Renal cortical epithelial cell (primary cell): ENCODE measurements at places on chromosomes 1 and 21. TPM values are rescaled to one million over a fixed set of nuclear protein-coding genes. Genes with fewer than 3 reads are reported as not detected.

GRCh38 chr21:31725202-31725839 lies 6.6 kb downstream of the SCAF4 start:
- no peak for DNase-seq

GRCh38 chr1:212595787-212596714 lies 12.5 kb upstream of the ATF3 start:
- DNase-seq: peak; percentile 100

- DNase-seq: no peak
Observed at GRCh38 chr21:36431252-36431651, 46.1 kb downstream of the CHAF1B start.

DNA sequence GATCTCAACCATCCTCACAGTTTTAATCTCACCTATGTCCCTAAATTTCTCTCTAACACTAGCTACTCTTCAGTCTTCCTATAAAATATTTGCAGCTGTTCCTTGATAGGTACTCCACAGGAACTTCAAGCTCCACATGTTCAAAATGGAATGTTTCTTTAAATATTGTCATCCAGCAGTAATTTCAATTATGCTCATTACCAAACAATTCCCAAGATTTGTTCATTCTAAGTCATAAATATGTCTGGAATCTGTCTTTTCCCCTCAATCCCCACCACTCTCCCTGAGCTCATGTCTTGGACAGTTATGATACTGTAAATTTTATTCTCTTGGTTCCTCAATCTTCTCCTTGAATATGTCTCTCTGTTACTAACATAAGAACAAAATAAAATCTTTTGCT lies 214.4 kb downstream of the NRIP1 start:
- DNase-seq: no peak

GRCh38 chr21:46017148-46017547 lies 35.6 kb downstream of the COL6A1 start:
- DNase-seq: peak; percentile 25

GRCh38 chr1:99537886-99538617 lies 107.9 kb upstream of the PALMD start:
- peak; percentile 77 for DNase-seq

DNA sequence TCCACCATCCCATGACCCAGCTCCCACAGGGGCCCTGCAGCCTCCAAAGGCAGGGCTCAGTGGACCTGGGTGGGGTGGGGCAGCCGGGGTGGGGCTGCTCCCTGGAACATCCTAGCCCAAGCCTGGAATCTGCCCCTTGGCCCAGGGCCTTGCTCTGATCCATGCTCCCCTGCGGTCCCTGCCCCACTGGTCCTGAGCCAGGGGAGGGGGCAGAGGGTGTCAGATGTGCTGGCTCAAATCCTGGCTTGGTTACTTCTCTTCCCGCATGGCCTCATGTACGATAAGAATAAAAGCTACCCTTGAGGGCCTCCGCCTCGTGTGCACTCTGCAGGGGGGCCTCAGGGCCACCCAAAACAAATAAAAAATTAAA lies 819 bp downstream of the SLC25A34 start:
- DNase-seq: no peak

DNA sequence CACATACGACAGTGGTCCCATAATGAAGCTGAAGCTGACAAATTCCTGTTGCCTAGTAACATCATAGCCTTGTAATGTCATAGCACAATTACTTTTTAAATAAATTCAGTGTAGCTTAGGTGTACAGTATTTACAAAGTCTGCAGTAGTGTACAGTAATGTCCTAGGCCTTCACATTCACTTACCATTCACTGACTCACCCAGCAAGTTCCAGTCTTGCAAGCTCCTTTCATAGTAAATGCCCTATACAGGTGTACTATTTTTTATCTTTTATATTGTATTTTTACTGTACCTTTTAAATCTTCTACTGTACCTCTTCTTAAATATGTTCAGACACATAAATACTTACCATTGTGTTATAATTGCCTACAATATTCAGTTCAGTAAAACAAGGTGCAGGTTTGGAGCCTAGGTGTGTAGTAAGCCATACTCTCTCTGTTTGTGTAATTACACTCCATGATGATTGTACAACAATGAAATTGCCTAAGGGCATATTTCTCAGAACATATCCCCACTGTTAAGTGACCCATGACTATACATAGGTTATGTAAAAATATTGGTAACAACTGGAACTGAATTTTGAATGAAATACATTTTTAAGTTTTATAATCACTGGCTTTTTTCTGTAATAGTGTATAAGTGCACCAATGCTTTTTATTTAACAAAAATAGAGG lies 33.5 kb upstream of the ADAM30 start:
- DNase-seq: peak; percentile 11

GRCh38 chr1:19033515-19033839 lies 77.0 kb upstream of the IFFO2 start:
- DNase-seq: no peak

- DNase-seq: peak; percentile 16
Observed at GRCh38 chr1:7646981-7647901, 123.9 kb upstream of the VAMP3 start.

DNA sequence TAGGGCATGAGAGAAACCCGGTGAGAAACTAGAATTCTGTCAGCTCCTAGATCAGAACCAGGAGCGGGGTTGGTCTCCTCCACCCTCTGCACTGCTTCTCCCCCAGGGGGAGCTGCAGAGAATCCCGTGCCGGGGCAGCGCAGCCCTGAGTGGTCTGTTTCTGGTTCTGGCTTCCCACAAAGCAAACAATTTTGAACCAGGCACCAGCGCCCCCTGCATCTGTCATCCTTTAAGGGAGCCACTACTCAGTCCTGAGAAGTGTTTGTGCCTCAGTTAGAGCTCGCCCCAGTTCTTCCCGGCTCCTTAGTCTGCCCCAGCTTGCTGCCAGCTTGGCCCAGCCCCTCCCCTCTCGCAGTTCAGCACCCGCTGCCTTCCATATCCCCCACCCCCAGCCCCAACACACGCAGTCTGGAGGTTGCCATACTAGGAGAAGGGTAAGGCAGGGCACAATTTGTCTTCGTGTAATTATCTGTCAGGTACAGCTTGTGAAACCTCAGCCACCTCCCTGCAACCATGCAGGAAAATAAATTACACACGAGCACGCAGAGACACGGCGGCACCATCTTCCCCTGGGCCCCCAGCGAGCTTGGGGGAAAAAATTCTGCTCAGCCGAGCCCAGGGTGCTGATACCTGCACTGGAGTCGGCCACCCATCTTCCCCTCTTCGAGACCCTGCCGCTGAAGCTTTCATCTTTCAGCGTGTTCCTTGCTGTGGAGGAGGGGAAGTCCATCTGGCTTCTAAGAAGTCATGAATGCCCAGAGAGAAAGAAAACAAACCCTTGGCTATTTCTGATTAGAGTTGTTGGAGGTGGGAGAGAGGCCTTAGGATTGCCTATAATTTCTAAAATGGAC lies 62.6 kb upstream of the CD1D start:
- DNase-seq: no peak

- no peak for DNase-seq
Observed at GRCh38 chr1:154943649-154944400, 7.3 kb upstream of the PMVK start.

DNA sequence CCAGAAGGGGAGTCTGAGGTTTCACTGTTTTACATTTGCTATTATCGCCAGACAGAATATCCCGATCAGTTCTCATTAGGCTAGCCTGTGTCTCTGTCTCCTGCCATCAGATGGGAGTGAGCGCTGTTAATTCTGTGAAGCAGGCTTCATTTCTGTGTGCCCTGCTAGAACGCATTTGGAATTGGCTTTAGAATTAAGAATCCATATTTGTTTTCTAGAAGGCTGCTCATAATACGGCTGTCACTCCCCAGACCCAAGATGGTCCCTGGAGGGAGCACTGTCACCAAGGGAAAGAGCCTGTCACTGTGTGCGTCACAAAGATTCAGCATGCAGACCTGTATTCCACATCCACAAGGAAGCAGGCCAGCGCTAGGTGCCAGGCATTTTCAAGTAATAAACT lies 49.2 kb downstream of the CASQ2 start:
- no peak for DNase-seq

DNA sequence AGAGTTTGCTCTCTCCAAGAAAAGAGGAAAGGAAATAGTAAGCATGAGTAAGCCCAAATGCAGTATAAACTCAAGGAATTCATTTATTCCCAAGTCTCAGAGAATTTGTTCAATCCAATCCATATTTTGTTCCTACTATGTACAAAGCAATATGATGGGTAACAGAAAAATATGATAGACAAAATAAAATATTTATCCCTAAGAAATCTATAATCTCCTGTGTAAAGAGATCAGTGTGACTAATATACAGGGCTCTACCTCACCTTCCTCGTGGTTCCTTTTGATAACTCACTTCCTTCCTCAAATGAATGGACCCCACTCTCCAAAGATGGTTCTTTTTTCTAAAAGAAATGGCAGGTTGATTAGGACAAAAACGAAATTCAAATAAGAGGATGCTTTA lies 7.6 kb downstream of the CLSPN start:
- DNase-seq: no peak

DNA sequence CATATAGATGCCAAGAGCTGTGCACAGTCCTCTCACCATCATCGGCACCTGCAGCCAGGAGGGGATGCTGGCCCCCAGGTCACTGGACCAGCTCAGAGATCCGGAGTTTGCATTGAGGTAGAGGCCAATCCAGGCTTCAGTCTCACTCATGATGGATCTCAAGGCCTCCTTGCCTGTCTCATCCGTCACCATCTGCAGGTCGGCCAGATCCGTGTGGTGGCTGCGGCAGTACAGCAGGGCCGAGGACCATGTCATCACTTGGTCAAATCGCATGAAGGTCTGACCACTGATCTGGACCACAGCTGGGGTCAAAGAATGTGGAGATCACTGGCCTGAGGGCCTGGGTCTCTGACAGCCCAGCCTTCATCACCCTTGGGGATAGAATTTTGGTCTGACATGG lies 6.6 kb downstream of the CLEC20A start:
- DNase-seq: no peak

DNA sequence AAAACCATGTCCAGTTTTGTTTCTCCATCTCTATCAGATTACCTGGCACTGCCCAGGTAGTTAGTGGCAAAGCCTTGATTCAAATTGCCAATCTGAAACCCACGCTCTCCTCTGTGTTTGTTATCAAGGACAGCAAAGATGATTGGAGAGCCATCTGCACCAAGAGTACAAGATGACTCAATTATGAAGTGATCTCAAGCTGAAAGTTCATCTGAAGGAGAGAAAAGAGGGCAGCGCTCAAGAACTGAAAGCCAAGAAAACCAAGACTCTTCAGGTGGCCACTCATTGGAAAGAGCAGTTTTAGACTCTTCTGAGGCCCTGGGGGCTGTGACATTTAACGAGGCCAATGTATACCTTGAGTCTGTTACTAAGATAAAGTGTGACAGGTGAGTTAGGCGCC lies 13.8 kb downstream of the RXRG start:
- DNase-seq: no peak

GRCh38 chr1:27863538-27863915 lies 8.8 kb upstream of the THEMIS2 start:
- no peak for DNase-seq

DNA sequence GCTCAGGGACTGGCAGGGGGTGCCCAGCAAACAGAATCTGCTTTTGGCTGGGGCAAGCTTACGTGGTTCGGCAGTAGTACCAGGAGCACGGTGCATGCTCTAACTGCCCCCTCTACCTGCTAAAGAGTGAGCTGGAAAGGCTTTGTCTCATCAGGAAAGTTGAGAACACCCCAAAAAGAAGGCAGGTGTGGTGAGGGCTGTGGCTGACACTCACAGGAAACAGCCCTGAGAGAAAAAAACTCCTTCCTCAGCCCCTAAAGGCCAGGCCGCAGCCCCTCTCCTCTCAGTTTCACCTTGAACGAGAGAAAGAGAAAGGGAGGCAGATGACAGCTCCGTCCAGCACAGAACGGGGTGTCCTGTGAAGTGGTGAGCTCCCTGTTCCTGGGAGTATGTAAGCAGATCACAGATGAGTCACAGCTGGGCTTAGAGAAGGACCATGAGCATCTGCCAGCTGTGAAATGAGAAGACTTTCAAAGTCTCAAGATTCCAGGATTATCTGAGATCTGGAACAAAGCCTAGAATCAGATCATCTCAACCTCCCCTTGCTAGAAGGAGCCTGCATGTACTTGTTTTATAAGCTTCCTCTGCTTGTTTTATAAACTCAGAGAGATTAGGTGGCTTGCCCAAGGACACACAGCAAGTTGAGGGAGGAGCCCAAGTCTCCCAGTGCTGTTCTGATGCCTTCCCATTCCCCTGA lies 13.4 kb downstream of the LAPTM5 start:
- DNase-seq: no peak

GRCh38 chr1:118785246-118785645 lies 202.9 kb downstream of the TBX15 start:
- DNase-seq: peak; percentile 78

DNA sequence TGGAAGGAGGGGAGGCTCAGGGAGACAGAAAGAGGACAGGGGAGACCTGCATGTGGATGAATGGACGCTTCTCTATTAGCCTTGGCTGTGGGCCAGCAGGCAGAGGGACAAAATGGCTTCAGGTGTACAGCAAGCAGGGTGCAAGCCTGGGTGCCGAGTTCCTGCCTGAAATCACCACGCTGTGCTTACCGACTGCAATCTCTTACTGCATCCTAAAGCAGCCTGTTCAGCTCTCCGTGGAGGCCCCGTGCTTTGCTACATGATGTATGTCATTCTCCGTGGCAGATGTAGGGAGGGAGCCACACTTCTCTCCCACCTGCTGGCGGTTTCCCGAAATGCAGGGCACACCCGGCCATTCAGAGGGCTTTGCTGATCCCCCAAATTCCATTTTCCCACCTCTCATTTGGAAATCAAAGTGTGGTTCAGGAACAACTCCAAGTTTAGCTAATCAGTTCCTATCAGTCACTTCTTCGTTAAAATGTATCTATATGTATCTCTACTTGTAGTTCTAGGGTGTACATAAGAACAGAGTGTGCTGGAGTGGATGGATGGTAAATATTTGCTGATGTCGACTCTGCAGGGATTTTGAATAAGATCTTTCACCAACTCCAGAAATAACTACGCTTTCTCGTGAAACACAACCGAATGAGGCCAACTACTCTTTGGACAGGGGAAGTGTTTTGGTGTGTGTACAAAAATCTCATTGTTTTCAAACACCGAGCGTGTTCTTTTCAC lies 122.3 kb upstream of the BACE2 start:
- no peak for DNase-seq

DNA sequence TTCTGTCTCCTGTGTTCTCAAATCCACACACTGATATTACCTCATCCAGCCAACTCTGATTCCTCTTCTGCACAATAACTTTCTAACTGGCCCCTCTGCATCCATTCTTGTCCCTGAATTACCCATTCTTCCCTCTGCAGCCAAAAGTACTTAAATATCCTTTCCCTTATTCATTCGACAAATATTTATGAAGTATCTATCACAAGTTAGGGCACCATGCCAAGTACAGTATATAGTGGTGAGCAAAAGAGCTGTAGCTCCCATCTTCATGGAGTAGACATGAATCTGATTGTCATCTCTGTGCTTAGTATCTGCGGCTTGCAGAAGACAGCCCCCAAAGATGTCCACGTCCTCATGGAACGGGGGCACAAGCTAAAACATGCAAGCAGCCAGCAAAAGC lies 316.8 kb downstream of the SETD4 start:
- DNase-seq: no peak

CFHR3 gene
- total RNA-seq: not detected in 2 replicates

PSEN2 gene
- 22.2 and 26.7 TPM in 2 replicates for total RNA-seq

INSRR gene
- not detected in 2 replicates for total RNA-seq

FCRL3 gene
- not detected in 2 replicates for total RNA-seq

SRRM1 gene
- total RNA-seq: 23.4 and 45.6 TPM in 2 replicates

RPS6KA1 gene
- total RNA-seq: 81.5 and 105 TPM in 2 replicates

KRTAP19-1 gene
- total RNA-seq: not detected in 2 replicates

CLCA4 gene
- not detected in 2 replicates for total RNA-seq

SRSF10 gene
- total RNA-seq: 87.5 and 132 TPM in 2 replicates

MEX3A gene
- 5.0 and 7.1 TPM in 2 replicates for total RNA-seq

ERG gene
- under 0.01 and 0.15 TPM in 2 replicates for total RNA-seq

VHLL gene
- total RNA-seq: not detected in 2 replicates
